ENCODE measurements at places on chromosomes 2 and 18.

GRCh38 chr2:40148334-40148733 is 303.6 kb downstream of the SLC8A1 start:
- DNase-seq: no peak

GRCh38 chr18:48879008-48879431 is 71.7 kb downstream of the SMAD7 start:
- no peak for DNase-seq

- no peak for DNase-seq
Measured at GRCh38 chr2:181774685-181775084, 94.4 kb upstream of the NEUROD1 start.

DNA sequence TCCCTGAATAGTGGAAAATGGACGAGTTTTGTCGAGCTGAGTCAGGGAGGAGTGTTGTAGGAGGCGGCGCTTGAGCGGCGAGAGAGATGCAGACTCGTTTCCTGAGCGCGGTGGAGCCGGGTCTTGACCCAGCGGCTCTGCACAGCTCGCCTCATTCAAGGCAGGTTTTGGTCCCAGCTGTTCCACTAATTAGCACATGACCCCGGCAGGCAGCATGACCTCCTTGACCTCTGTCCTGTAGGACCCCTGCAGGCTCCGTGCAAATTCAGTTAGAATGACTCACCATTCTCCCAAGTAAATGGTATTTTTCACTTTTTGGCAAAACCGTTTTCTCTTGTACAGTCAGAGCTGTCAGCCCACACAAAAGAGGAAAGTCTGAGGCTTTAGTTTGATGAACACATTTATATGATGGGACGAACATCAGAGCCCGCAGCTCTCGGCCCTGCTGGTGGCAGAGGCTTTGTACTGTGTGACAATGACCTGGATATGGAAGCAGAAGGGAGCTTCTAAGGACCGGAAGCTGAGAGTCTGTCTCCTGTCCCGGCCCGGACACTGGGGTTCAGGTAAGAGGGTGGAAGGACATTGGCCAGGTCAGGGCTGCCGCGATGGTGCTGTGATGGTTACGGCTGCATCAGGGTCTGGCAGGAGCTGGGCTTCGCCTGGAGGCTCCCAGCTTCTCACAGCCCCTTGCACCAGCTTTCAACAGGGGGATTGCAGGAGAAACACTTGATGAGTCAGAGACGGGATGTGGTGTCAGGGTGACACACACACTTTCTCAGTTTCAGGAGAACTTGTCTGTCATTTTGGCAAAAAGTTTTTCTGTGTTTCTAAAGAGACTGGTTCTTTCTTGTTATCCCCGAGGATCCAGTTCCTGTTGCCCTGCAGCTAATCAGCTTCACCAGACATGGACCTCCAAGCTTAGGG is 29.9 kb upstream of the ALKAL2 start:
- DNase-seq: peak; percentile 40

DNA sequence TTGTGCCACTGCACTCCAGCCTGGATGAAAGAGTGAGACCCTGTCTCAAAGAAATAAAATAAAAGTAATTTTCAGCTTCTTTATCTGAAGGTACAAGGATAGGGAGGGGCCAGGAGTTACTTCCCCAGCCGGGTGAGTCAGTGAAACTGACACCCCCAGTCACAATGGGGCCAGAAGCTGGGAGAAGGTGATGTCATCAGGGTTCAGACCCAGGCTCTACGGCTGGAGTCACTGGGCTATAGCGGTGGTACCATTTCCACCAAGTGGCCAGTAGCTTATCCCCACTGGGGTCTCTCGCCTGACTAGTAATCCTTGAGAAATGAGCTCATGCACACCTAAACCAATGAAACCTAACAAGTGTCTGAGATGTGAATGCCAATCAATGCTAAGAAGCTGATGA is 107.9 kb downstream of the ALPK2 start:
- peak; percentile 49 for DNase-seq

GRCh38 chr2:168583064-168583709 is 127.1 kb downstream of the CERS6 start:
- no peak for DNase-seq

GRCh38 chr2:111052621-111053020 is 68.1 kb upstream of the BCL2L11 start:
- DNase-seq: no peak

DNA sequence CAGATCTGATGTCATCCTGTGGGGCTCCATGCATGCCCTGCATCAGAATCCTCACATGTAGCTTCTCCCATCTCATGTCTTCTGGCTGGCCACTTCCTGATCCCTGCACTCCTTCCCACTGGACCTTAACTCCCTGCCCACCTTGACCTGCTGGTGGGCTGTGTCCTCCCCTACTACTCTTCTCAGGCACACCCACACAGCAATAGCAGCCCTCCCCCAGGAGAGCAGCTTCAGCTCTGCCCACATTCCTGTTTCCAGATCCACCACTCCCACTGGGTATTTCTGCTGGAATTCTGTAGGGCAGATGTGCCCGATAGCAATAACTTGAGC is 137.0 kb upstream of the HS6ST1 start:
- no peak for DNase-seq

GRCh38 chr2:86221066-86221684 is 21.9 kb downstream of the MRPL35 start:
- DNase-seq: peak; percentile 68

GRCh38 chr2:72146347-72147302 is 1.0 kb downstream of the CYP26B1 start:
- DNase-seq: no peak

DNA sequence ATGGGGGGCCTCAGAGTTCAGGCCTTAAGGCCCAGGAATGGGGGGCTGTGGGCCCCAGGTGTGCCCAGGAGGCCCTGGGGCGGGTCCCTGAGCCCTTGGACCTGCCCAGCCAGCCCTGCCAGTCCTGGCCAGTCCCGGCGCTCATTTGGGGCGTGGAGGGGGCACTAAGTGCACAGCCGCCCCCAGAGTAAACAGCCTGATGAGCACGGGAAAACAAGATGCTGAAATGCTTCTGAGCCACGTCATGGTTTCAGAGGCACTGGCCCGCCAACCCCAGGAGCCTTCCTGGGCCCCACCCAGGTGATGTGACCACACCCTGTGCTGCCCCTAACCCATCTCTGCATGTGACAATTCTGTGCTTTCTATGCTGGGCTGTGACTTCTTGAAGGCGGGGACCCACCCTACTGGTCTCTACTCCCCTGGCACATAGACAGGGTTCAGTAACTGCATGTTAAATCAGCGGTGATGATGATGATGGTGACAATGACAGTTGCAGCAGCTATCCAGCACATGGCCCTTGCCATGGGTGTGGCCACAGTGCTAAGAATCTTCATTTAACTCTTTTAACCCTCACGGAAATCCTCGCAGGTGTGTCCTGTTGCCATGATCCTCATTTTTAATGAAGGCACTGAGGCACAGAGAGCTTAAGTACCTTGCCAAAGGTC is 28.1 kb upstream of the ASPRV1 start:
- no peak for DNase-seq

GRCh38 chr2:150166313-150167051 is 321.0 kb downstream of the RND3 start:
- DNase-seq: no peak

DNA sequence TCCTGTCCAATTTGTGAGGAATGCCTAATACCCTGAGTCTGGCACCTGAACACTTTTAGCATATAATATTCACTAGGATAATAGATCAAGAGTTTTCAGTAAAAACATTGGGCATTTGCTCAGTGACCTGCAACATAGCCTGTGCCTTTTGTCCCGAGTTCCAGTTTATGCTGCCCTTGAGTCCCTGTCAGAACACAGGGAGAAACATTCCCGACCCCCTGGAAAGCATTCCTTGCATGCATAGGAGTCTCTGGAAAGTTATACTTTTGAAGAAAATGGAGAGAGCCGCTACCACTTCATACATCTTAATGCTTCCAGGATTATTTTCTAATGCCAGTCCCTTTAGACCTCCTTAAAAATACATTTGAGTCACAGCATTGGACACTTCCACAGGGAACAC is 107.3 kb downstream of the PLCL1 start:
- DNase-seq: no peak

DNA sequence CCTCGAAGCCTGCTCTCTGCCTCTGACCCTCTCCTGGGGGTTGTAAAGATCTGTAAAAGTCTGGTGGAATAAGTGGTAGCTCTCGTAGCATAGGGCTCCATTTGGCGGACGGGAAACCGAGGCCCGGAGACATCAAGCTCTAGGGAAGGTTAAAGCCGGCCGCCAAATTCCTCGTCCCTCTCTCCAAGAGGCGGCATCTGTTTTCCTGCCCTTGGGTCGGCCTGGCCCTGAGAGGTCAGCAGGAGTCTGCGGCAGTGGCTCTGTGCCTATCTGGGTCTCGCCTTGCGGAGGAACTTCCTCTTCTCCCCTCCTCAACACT is 72.4 kb downstream of the TEX51 start:
- DNase-seq: no peak

GRCh38 chr18:74353169-74353775 is 37.6 kb downstream of the C18orf63 start:
- peak; percentile 53 for DNase-seq

- DNase-seq: no peak
Measured at GRCh38 chr2:119461811-119462210, 30.2 kb downstream of the TMEM37 start.

- DNase-seq: no peak
Measured at GRCh38 chr2:26904839-26905238, 56.9 kb downstream of the DPYSL5 start.

DNA sequence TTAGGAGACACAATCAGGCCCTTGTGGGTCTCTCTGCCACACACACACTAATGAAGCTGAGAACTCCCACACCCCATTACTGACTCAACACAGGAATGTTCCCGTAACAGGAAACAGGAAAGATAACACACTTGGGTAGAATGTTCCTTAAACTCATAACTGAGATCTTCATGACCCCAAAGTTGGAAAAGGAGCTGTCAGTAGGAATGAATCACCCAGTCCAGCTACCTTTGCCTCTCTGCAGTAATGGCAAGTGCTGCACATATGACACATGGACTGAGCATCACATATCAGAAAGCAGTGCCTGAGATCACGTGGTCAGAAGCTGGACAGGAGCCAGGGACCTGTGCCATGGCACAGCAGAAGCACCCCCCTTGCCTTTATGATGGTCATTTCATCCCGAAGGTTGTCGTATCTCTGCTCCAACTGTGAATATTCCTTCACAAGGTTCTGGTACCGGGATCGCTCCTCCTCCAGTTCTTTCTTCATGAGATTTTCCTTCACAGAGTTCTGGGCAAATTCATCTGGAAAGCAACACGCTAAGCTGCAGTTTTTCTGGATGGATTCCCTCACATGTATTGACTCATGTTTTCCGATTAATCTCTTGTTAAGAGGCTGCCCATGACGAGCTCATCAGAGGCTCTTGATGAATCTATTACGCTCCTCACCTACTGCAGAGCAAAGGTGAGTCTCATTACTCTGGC is 65.4 kb upstream of the ACAA2 start:
- DNase-seq: no peak

GRCh38 chr2:152251811-152252210 is 76.2 kb upstream of the STAM2 start:
- no peak for DNase-seq

GRCh38 chr2:206343816-206344215 is 69.4 kb downstream of the ZDBF2 start:
- no peak for DNase-seq

DNA sequence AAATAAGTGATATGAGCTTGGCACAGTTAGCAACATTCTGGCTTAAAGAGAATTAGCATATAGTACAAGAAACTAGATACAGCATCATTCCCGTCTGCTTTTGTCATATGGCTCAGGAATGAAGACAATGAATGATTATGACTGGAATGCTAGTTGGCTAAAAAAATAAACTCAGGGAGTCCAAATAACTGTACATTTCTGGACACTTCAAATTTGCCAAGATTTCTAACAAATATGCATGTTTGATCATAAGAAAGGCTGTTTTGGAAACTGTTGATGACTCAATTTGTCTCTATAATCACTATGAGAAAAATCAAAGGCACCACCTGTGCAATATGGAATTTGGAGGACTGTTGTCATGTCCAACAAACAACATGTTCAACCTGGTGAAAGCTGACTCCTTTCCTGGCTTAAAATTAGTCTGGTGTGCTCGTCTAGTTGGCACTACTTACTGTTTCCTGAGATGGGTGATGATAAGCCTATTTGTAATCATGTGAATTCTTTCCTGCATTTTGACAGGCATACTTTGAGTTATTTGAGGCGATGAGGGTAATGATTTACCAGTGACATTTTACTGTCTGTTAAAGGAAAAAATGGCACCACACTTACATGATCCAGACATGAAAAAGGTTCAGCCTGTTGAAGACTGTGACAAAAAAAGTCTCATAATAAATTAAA is 133.9 kb upstream of the CDH20 start:
- DNase-seq: no peak

DNA sequence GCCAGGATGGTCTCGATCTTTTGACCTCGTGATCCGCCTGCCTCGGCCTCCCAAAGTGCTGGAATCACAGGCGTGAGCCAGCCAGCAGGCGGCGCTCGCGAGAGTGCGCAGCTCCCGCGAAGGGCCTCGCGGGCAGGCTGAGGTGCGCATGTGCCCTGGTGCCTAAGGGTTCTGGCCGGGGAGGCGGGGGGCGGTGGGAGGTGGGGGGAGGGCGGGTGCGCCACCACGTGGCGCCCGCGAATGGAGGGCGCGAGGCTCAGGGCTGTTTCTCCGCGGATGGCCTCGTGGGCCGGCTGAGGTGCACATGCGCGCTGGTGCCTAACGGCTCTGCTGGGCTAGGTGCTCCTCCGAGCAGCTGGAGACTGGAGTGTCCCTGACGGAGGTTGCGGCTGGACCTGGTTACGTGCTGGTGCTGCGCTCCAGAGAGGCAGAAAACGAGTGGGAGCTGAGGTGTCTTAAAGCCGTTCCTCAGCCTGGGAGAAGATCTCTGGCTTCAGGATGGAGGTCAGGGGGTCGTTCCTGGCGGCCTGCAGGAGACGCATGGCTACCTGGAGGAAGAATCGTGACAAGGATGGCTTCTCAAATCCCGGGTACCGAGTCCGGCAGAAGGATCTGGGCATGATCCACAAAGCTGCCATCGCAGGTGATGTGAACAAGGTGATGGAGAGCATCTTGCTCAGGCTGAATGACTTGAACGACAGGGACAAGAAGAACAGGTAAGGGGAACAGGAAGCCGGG is at the start of gene ANKRD62:
Gene ANKRD62 (plus strand): TSS at position 324 of the 738 bp plus-strand sequence. CDS start 175 bp downstream, at position 499.
- DNase-seq: no peak

- no peak for DNase-seq
Measured at GRCh38 chr2:76444732-76445131, 734.0 kb upstream of the GCFC2 start.

GRCh38 chr2:10053351-10053750 is 10.0 kb downstream of the KLF11 start:
- DNase-seq: no peak

GRCh38 chr2:189347540-189347939 is 93.7 kb upstream of the WDR75 start:
- DNase-seq: peak; percentile 7

GRCh38 chr2:43149482-43150107 is 76.8 kb downstream of the ZFP36L2 start:
- peak; percentile 80 for DNase-seq
